ENCODE measurements at places on chromosomes 12 and 14.

DNA sequence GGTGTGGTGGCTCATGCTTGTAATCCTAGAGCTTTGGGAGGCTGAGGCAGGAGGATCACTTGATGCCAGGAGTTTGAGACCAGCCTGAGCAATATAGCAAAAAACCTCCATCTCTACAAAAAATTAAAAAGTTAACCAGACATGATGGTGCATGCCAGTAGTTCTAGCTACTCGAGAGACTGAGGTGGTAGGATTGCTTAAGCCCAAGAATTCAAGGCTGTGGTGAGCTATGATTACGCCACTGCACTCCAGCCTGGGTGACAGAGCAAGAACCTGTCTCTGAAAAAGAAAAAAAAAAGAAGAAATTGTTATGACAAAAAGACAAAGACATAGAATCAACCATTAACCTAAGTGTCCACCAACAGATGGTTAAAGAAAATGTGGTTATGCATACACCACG, 2.1 kb upstream of the ATP23 start:
- DNase-seq, result no peak

DNA sequence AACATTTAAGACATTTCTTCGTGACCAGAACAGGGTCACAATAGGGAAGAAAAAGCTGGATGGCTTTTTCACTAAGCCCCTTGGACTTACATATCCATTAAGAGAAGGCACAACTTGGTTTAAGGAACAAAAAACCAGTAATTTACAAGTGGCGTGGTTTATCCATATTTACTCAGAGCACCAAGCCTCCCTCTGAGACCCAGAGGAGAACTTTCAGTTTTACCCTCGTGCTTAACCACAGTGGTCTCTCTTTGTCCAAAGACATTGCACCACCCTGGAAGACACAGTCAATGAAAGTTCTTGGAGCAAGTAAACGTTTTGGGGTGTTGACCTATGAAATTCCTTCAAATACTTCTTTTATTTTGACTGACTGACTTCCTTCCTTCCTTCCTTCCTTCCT, 52.5 kb downstream of the SSPN start:
- DNase-seq, result no peak

GRCh38 chr12:81077329-81077685, 572 bp upstream of the ACSS3 start:
- DNase-seq, result no peak

GRCh38 chr14:97381309-97381708, 584.1 kb downstream of the VRK1 start:
- DNase-seq, result no peak

DNA sequence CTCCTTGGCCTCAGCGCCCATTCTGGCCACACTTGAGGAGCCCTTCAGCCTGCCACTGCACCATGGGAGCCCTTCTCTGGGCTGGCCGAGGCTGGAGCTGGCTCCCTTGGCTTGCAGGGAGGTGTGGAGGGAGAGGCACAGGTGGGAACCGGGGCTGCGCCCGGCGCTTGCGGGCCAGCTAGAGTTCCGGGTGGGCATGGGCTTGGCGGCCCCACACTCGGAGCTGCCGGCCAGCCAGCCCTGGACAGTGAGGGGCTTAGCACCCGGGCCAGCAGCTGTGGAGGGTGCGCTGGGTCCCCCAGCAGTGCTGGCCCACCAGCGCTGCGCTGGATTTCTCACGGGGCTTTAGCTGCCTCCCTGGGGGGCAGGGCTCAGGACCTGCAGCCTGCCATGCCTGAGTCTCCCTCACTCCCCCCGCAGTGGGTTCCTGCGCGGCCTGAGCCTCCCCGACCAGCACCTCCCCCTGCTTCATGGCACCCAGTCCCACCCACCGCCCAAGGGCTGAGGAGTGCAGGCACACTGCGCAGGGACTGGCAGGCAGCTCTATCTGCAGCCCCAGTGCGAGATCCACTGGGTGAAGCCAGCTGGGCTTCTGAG, 28.0 kb downstream of the TMEM117 start:
- DNase-seq, result no peak

- no peak for DNase-seq
These were observed 144.7 kb downstream of the KTN1 start for GRCh38 chr14:55724736-55725135.

DNA sequence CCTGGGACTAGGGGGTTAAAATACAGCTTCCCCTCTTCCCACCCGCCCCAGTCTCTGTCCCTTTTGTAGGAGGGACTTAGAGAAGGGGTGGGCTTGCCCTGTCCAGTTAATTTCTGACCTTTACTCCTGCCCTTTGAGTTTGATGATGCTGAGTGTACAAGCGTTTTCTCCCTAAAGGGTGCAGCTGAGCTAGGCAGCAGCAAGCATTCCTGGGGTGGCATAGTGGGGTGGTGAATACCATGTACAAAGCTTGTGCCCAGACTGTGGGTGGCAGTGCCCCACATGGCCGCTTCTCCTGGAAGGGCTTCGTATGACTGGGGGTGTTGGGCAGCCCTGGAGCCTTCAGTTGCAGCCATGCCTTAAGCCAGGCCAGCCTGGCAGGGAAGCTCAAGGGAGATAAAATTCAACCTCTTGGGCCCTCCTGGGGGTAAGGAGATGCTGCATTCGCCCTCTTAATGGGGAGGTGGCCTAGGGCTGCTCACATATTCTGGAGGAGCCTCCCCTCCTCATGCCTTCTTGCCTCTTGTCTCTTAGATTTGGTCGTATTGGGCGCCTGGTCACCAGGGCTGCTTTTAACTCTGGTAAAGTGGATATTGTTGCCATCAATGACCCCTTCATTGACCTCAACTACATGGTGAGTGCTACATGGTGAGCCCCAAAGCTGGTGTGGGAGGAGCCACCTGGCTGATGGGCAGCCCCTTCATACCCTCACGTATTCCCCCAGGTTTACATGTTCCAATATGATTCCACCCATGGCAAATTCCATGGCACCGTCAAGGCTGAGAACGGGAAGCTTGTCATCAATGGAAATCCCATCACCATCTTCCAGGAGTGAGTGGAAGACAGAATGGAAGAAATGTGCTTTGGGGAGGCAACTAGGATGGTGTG, 1.9 kb downstream of the GAPDH start:
- DNase-seq, result no peak

DNA sequence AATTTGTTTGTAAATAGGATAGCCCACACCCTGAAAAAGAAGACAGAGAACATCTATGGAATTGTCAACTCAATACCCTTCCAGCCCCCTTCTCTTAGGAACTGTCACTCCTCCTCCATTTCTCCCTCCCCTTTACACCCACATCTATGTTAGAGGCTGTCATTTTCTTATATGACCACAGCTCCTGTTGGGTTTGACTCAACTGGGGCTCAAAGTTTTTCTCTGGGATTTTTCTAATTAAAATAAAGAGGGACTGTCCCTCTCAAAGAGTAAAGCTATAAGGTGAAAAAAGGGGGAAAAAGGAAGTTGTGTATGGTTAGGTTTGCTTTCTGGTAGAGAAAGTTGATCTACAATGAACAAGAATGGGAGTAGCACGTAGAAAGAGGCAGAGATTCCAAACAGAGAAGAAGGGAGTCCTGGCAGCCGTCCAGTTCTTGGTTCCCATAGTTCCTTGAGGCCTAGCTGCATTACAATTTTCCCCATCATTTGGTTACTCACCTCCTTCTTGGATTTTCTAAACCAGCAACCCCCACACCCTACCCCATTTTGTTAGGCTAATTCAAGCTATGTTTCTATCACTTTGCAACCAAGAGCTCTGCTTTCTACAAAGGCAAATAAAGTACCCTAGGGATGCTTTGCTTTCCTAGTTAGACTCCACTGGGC, 44.3 kb upstream of the STK38L start:
- DNase-seq, result no peak

DNA sequence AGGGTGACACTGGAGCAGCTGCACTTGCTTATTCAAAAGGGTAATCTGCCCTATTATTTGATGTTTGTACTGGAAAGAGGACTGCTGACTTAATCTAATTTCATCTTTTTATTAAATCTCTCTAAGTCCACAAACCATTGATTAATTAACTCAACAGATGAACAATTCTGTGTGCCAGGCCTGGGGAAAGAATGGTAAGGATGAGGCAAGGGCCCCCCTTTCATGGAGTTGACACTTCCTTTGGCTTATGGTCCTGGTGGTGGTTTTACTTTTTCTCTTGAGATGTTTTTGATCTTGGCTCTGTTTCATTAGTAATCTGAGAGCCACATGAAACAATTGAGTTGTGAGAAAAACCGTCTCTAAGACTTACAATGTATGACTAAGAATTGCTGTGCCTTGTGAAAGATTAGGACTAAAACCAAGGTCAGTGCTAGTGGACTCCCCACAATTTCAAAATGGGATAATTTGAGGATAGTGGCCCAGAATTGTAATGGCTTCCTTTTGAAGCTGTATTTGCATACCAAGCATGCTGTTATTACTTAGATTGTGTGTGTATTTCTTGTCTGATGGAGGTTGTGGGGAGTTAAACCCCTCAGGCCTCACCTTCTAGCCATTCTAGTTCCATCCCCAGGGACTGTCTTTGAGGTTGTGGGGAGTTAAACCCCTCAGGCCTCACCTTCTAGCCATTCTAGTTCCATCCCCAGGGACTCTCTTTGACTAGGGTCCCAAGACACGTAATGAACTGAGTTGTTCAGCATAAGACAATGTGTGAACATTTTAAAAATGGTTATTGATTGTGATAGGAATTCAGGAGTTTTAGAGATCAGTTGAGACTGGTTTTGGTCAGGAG, 52.5 kb upstream of the EVL start:
- no peak for DNase-seq

DNA sequence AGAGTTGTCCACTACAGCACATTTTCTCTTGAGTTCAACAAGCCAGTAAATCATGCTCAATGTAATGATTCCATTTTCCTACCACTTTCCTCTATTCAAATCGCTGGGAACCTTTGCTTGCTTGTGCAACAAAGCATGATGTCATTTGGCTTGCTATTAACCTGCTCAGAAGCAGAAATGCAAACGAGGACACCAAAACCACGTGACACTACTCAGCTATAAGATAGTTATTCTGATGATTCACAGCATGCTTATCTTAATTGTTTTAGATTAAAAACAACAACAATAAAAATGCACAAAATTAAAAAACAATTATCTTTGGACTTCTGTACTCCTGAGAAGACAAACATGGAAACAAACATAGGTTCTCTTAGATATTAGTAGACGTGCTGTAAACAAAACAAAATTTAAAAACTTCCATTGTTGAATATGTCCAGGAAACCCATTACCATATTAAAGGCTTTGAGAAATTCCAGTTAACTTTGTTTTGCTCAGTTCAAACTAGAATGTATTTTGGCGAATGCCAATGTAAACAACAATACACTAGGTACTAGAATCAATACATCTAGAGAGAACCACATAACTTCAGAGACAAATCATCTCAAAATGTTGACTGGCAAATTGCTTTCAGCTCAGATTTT, 77.5 kb upstream of the KRAS start:
- no peak for DNase-seq

DNA sequence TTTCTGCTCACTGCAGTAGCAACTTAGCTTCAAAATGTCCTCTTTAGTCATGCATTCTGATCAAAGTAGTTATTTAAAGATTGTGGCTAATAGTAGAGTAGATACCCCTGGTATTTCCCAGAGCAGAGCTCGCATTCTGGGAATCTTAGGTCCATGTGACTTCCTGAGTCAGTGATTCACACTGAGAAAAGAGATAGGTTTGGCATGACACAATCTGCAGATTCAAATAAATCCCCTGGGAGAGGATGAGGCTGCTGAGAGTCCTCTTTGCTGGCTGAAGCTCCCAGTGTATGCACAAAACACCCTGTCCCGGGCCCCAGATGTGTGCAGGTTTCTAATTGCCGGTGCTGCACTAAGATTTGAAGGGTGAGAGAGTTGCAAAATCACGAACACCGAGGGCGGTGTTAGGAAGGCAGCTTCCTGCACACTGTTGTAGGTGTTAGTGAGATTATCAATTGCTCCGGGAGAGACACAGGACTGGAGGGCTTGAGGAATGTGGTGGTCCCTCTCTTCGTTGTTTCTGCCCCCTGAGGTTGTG, 233.2 kb downstream of the NRXN3 start:
- no peak for DNase-seq

GRCh38 chr14:65370801-65371248, 41.7 kb upstream of the FUT8 start:
- no peak for DNase-seq

GRCh38 chr12:91040096-91040755, 17.6 kb downstream of the KERA start:
- no peak for DNase-seq

DNA sequence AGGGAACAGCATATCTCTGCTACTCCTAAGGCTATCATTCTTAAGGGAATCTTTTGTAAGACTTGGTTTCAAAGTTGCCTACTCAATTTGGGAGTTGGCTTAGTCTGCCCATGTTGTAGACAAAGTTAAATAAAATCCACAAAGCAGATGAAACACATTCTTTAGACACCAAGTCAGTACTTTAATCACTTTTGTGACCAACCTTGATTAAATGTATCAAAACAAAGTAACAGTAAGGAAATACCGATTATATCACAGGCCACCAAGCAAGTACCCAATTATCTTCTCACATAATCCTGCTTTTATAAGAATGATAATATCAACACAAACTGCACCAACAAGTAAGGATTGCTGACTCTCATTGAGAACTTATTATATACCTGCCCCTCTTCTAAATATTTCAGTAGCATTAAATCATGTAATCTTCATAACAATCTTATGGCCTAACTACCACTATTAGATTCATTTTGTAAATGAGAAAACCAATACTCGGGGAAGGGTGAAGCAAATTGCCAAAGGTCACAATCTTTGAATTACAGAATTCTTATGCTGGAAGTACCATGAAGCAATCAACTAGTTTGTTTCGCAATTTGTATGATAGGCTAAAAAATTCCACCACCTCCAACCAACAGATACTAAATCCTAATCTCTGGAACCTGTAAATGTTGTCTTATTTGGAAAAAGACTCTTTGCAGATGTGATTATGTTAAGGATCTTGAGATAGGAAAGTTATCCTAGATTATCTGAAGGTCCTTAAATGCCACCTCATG, 12.6 kb upstream of the DIO2 start:
- no peak for DNase-seq

GRCh38 chr14:68079941-68080697, 260.5 kb downstream of the RAD51B start:
- DNase-seq, result no peak

DNA sequence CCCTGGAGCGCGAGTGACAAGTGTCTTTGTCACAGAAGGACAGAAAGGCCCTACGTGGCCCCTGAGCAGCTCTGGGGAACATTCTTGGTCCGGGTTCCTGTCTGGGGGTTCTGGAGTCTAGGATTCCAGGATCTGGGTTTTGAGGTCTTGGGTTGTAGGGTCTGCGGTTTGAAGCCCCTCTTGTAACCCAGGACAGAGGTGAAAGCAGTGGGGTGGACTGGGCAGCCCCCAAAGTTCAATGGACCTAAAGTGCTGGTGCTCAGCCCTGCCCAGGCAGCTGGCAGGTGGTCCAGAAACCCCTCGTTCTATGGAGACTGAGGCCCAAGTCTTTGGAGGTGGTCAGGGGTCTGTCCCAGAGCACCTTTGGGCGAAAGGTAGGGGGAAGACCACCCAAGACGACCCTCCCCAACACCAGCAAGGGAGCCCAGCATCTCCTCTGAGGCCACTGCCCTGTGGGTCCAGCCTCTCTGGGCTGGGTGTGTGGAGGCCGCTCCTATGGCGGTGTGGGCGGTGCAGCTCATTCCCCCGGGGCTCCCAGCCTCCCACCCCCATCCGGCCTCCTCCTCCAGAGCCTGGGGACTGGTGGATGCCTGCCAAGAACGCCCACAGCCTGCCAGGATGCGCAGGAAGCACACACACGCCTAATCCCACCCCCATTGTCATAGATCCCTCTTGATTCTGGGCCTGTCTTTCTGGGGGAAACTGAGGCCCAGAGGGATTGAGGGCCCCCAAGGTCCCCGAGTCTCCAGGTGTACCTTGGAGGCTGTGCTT, 30.2 kb upstream of the ANKRD9 start:
- no peak for DNase-seq
